ENCODE measurements at places on chromosomes 5 and 9.

DNA sequence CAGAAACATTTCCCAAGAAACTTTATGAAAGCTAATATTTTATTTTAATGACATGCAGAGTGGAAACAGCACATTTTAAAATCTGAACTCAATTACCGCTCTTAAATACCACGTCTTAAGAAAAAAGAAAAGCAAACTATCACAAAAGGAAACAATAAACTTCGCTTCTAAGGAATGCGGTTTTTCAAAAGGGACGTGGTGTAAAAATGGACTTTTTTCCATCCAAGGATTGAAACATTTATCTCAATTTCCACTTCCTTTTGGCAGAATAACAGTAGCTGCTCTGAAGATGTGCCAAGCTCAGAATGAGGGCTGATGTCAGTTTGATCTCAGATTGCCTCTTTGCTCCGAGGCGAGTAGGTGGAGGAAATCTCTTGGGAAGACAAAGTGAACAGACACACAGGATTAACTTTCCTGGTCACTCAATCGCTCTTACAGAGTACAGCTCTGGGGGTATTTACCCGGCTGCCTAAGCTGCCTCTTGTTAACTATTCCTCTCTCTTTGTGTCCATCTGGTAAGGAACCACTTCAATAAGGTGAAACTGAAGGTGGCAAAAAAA lies 158.5 kb downstream of the TRPM6 start:
- DNase-seq: no peak

DNA sequence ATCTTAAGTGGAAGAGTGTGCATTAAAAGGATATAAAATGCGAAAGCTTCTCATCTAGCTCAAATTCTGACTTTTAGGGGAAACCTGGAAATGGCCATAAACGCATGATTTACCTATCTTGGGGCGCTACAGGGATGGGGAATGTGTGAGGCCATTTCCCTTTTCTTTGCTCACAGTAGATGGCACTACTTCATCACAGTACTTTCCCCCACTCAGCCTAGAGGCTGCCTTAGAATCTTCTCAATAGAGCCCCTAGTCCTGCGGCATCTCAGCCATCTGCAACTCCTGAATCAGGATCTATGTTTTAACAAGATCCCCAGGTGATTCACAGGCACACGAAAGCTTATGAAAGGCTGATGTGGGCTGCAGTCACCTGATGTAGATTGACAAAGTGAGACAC lies 110.8 kb downstream of the LHFPL2 start:
- no peak for DNase-seq

GRCh38 chr5:121378046-121378445 lies 473.6 kb upstream of the FTMT start:
- DNase-seq: no peak

- DNase-seq: no peak
These were observed 244.0 kb downstream of the EPB41L4A start for GRCh38 chr5:112174959-112175594.

- DNase-seq: no peak
These were observed 4.8 kb downstream of the RASGRF2 start for GRCh38 chr5:80964919-80965318.

- no peak for DNase-seq
These were observed 52.4 kb upstream of the LIFR start for GRCh38 chr5:38608874-38609273.

- no peak for DNase-seq
These were observed 595.6 kb downstream of the CAAP1 start for GRCh38 chr9:26296910-26297572.
